ENCODE measurements at places on chromosomes 3 and 15.

DNA sequence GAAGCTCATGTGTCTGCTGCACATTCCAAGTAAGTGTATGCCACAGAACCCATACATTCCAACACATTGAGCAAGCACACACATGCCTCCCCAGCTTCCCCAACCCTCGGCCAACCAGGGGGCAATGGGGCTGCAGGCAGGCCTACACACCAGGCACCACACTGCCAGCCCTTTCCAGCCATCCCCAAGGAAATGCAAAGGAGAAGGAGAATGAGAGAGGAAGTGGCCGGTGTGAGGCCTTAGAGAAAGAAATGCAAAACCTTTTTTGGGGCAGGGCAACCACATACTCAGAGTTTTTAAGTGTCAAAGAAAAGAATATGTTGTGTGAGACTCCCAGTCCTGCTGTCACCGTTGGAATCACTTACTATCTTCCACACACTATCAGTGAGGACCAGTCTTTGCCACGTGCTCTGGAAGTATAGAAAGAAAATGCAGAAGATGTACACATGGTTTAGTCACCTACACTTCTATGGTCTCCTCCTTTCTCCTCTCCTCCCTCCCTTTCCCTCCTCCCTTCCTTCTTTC, 11.1 kb downstream of the IGF2BP2 start:
- peak; percentile 58 for DNase-seq

GRCh38 chr15:32119694-32120330, 89.5 kb downstream of the CHRNA7 start:
- no peak for DNase-seq

- peak; percentile 23 for DNase-seq
Observed at GRCh38 chr3:187616307-187616972, 53.8 kb downstream of the SST start.

- DNase-seq, result peak; percentile 62
Observed at GRCh38 chr3:16140116-16140893, 34.2 kb upstream of the GALNT15 start.

DNA sequence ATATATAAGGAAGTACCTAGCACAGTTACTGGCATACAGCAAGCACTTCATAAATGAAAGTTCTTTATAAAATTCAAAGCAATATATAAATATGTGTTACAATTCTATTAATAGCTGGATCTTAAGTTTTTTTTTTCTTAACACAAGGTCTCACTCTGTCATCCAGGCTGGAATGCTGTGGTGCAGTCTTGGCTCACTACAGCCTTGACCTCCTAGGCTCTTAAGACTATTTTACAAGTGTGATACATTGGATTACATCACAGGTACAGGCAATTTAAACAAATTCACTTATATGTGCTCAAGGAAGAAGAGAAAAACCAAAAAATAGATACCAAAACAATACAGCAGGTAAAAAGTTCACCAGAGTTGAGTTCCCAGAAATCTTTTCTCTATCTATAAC, 60.6 kb downstream of the ZNF280D start:
- DNase-seq, result no peak

DNA sequence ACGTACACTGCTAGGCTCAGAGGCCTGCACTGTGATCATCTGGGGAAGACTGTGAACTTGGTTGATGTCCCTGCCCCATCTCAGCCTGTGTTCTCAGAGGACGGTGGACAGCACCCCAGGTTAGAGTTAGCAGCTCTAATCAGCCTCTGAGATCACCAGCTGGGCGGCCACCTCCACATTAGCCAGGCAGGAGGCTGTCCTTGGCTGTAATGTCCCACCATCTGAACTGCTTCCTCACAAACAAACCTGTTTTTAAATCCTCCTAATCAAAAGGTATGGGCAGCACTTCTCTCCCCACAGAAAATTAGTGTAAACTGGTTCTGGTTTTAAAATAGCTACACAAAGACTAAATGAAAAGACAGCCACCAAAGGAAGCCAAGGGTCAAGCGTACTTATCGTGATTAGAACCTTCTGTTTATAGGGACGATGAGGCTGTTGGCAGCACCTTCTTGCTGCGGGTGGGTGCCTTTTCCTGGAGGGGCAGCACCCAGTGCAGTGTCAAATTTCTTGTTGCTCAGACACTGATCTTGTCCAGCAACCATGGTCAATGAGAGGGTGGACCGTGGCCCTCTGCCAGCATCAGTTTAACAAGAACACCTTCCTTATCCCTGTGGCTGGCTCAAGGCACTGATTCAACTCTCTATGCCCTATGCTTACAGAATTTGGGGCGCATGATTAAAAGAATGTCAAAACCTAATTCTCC, 24.6 kb downstream of the ACSBG1 start:
- no peak for DNase-seq

DNA sequence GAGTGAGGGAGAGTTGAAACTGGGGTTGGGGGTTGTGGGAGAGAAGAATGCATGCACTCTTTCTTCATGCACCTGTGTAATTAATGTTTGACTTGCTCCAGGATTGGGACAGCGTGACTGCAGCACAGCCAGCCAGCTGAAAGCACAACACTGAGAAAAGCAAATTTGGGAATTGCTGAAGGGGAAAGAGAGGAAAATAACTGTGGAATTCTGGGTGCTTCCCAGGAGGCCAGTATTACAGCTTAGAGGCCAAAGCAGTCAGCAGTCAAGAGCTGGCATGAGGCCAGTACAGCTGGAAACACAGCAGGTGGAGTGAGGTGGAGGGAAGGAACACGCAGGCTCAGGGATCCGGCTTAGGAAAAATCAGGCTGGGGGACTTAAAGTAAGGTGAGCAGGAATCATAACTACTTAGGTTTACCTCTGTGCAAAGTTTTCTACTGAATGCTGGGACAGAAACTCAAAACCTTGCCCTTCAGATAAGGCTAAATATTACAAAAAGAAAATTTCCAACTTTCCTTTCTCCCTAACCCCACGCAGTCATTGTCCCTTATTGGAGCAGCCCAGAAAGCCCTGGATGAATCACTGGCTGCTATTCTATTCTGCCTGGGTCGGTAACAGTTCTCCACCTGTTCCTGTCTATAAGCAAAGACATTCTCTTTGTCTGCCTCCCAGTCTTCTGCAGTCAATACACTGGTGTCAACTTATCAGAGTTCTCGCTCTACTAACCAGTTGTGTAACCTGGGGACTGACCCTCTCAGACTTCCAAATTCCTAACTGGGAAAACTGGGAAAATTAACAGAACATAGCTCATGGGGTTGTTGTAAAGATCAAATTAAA, 167.2 kb downstream of the MAGI1 start:
- DNase-seq, result no peak

- DNase-seq, result no peak
Observed at GRCh38 chr3:195466251-195466650, 23.4 kb upstream of the ACAP2 start.
